ENCODE measurements at places on chromosomes 1 and 21.

DNA sequence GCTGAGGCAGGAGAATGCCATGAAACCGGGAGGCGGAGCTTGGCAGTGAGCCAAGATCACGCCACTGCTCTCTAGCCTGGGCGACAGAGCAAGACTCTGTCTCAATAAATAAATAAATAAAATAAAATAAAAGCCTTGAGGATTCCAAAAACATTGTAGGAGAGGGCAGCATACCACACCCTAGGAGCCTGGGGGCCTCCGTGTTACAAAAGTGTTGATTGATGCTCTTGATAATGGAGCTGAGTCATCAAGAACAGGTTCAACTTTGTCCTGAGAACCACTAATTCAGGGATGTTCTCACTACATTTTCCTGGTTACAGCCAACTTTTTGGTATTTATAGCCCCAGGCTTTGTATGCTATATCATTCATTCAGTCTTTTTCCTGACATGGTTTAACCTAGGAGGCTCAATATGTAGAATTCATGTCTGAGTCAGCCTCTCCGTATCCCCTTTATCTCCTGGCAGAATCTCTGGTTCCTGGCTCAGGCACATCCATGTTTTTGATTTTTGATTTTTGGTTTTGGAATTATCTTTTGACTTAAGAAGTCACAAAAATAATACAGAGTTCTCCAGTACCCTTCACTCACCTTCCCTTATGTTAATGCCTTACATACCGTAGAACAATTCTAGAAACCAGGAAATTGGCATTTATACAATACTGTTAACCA lies 69.4 kb downstream of the LRRC8D start:
- peak; percentile 79 for DNase-seq

DNA sequence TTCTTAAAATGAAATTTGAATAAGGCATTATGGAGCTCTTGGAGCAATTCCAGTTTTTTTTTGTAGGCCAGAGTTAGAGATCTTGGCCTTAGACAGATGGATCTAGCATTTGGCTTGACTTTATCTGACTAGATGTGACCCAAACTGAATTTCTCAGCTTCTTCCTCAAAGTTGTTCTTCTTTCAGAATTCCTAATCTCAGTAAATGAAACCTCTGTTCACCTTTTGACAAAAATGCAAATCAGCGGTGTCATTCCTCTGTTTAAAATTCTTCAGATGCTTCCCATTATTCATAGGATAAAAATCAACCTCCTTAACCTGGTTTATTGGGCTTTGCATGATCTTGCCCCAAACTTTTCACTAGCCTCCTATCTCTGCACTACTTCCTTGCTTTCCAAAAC lies 177.6 kb downstream of the RASAL2 start:
- DNase-seq, result no peak

DNA sequence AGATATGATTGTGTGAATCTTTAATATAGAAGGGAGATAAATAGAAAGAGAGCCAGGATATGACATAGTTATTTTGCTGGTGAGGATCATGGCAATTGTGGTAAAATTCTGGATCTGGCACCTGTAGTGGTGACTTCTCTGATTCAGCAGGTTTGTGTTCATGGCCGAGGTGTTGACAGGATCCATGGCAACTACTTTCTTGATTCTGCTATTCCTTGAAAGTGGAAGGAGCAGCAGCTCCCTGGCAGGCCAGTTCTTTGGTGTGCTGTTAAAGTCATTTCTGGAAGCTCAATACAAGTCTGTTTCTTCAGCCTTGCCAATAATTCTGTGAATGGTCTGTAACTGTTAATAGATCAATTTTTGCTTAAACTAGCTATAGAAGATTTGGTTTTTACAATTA lies 33.4 kb downstream of the RGS4 start:
- DNase-seq, result no peak

GRCh38 chr1:238681021-238681420 lies 705.3 kb upstream of the CHRM3 start:
- DNase-seq, result peak; percentile 71

DNA sequence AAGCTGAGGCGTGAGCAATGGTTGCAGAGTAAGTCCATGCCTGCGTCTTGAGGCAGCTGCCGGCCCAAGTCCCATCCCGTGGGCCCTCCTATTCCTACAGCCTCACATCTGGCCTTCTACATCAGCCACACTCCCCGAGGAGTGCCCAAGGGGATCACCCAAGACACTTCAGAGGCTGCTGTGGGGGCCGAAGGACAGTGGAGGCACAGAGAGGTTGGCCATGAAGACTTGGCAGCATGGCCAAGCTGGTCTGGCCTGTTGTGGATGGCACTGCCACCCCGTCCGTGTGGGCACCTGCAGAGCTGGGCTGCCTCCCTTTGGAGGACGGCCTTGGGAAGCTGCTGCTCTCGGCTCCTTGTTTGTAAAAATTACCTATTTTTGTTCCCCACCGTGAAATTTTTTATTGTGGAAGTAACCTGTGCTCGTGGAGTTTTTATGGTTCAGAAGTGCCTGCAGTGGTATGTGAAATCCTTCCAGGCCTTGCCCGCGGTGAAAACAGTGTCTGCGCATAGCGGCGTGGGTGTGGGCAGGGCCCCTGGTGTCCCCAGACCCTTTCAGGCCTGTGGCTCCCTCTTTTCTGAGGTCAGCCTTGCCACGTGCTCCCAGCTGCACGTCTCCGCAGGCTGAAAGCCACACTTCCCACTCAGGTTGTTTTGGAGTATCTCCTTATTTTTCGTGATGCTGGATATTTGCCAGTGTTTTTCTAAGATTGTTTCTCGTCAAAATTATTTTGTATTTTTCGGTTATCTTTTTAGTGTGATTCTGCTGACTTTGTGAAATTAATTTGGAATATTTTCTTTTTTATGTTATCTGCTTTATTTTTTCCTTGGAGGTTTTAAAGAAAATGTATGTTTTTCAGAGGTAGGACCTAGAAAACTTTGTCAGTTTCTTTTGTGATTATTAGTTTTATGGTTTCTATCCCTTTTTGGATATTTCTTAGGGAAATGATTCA lies 20.6 kb downstream of the SLX9 start:
- DNase-seq, result no peak

- DNase-seq, result no peak
These were observed 48.9 kb downstream of the KIAA1614 start for GRCh38 chr1:180961622-180962021.

DNA sequence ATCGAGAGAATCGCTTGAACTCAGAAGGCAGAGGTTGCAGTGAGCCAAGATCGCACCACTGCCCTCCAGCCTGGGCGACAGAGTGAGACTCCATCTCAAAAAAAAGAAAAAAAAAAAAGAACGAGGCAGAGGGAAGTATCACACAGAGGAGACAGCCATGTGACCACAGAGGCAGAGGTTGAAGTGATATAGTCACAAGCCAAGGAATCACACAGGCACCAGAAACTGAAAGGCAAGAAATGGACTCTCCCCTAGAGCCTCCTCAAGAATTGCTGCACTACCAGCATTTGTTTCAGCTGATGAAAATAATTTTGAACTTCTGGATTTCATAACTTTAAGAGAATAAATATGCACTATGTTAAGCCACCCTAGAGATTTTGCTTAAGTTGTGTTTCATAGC lies 459.6 kb downstream of the PTPRC start:
- DNase-seq, result no peak

DNA sequence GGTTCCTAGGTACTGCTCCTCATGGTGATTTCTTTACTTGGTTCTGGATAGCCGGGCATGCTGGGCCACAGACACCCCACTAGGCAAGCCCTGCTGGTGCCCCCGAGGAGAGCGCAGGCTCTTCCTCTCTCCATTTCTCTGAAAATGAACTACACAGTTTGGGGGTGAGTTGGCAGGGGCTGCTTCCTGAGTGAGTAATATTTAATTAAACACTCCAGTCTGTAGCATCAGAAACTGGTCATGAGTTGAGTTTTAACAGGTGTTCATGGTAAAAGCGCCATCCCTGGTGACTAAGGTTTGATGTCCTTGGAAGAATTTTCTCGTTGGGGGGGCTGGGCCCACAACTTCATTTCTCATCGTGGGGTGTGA lies 1.7 kb downstream of the SPSB1 start:
- DNase-seq, result peak; percentile 88

GRCh38 chr1:240030236-240030635 lies 61.4 kb upstream of the FMN2 start:
- peak; percentile 77 for DNase-seq

GRCh38 chr21:46195595-46196195 lies 11.4 kb upstream of the SPATC1L start:
- no peak for DNase-seq

GRCh38 chr1:84267476-84267875 lies 34.0 kb upstream of the SAMD13 start:
- no peak for DNase-seq

DNA sequence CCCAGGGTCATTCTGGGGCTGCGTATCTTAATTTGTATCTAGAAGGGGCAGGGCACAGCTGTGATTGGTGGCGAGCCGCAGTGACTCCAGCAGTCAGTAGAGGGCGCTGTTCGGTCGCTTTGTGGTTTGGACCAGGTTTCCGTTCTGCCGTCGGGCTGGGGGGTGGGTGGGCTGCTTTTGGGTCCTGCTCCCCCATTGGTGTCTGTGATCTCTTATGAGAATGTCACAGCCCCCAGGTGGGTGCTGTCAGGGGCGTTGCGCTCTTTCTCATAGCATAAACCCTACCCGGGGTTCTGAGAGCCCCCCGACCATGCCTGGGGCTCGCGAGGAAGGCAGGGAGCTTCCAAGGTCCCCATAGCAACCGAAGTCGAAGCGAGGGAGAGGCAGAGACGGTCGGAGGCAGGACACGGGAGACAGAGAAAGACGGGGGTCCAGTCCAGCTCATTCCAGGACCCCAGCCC lies 5.4 kb downstream of the TFF3 start:
- DNase-seq, result peak; percentile 4

GRCh38 chr1:18618546-18619466 lies 11.8 kb upstream of the PAX7 start:
- no peak for DNase-seq
